ENCODE measurements at places on chromosomes 2 and 18.

GRCh38 chr2:124884315-124884714 is 859.2 kb downstream of the CNTNAP5 start:
- DNase-seq: no peak

- no peak for DNase-seq
Measured at GRCh38 chr2:158665536-158666302, 129.4 kb upstream of the DAPL1 start.

GRCh38 chr2:232890896-232891601 is 21.0 kb downstream of the SNORC start:
- DNase-seq: no peak

GRCh38 chr2:213161759-213162515 is 10.5 kb upstream of the IKZF2 start:
- DNase-seq: no peak

GRCh38 chr2:208280933-208281332 is 14.9 kb downstream of the PIKFYVE start:
- DNase-seq: no peak

DNA sequence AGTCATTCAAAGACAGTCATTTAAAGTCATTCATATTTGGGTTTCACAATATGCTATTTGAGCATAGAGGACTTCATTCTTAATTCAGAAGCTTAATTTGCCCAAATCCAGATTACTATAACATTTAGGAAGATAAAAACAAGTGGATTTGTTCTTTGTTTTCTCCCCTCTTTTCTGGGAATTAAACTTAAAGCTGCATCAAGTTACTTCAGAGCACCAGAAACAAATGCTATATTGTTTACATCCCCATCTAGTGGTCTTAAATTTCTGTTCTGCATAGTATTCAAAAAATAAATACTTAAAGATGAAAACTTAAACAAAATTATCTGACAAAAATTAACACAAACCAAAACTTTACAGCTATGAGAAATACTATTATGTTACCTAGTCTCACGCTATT is 34.7 kb upstream of the MARCHF7 start:
- no peak for DNase-seq

- no peak for DNase-seq
Measured at GRCh38 chr2:241545106-241545505, 13.4 kb upstream of the BOK start.

- peak; percentile 25 for DNase-seq
Measured at GRCh38 chr18:48022531-48023329, 92.3 kb upstream of the SMAD2 start.

GRCh38 chr2:217279556-217279955 is 419.7 kb upstream of the TNP1 start:
- DNase-seq: no peak

DNA sequence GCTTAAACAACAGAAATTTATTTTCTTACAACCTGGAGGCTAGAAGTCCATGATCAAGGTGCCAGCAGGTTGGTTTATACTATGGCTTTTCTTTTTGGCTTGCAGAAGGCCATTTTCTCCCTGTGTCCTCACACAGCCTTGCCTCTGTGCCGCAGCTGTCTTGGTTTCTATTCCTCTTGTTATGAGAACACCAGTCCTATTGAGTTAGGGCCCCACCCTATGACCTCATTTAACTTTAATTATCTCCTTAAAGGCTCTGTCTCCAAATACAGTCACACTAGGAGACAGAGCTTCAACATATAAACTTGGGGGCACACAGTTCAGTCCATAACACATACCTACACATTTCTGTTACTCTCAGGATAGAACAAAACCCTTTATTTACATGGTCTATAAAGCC is 17.3 kb upstream of the RHOB start:
- no peak for DNase-seq

GRCh38 chr2:128258218-128258617 is 60.5 kb downstream of the HS6ST1 start:
- DNase-seq: no peak

Measured in GM18507 (cell line).